NCI-H1092 (cell line): ENCODE measurements at places on chromosomes 5 and 9.

DNA sequence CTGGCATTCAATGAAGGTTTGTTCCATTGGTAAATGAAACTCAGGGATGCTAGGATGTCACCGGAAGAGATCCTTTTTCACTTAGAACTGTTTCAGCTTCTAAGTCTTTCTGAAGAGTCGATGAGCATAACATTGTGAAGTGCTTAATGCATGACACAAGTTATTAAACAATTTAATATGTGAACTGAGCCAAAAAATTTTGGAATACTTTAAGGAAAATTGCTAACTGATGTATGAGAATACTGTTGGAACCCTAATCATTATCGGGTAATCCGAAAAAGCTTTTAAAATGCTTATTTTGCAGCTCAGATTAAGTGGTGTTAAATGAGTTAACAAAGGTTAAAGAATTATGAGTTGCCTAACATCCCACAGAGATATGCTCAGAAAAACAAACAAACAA, 34.9 kb downstream of the DMRT2 start:
- DNase-seq, result no peak

- DNase-seq, result no peak
Measured at GRCh38 chr5:73950441-73950873, 324.5 kb downstream of the ARHGEF28 start.

- no peak for DNase-seq
Measured at GRCh38 chr5:59829386-59829785, 64.1 kb downstream of the PDE4D start.

DNA sequence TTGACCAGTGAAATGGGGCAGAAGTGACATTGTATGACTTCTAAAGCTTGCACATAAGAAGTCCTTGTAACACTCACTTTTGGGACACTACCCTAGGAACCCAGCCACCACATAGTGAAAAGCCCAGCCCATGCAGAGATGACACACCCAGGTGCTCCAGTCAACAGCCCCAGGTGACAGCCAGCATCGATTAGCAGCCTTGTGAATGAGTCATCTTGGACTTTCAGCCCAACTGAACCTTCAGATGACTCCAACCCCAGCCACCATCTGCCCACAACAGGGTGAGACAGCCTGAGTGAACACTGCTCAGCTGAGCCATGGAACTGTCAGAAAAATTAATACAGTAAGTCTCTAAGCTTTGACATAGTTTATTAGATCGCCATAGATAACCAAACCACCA, 458.6 kb downstream of the ZSWIM6 start:
- DNase-seq, result no peak

DNA sequence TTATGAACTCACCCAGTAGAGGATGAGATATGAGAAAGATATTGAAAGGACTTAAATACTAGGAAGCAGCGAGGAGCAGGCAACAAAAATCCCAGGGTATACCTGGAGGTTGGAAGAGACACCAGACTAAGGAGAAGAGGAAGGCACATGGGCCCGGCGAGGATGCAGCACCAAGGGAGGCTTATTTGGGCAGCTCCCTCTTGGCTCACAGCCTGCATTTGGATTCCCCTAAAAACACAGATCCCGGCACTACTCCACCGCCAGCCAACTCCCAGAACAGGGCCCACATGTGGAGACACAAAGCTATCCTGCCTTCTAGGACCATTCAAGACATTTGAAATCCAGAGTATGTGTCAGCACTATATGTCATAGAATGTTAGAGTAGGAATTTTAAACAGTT, 199.8 kb upstream of the FBXL7 start:
- no peak for DNase-seq

- no peak for DNase-seq
Measured at GRCh38 chr5:170353961-170354360, 35.2 kb downstream of the KCNMB1 start.

DNA sequence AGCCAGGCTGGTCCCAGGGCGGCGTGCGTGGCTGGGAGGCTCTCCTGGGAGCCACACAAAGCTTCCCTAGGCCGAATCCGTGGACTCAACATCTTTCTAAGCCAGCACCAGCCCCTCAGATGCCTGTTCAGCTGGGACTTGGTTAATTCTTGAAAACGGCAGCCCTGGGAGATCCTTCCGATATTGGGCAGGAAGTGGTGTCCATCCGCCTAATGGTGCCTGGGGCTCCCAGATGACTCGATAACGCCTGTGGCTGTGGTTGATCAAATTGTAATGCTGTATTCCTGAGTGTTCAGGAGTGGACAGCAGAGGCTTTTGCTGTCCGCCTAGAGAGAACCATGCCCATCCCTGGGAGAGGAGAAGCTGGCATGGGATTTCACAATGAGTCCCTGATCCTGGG, 14.1 kb downstream of the KCNT1 start:
- no peak for DNase-seq

DNA sequence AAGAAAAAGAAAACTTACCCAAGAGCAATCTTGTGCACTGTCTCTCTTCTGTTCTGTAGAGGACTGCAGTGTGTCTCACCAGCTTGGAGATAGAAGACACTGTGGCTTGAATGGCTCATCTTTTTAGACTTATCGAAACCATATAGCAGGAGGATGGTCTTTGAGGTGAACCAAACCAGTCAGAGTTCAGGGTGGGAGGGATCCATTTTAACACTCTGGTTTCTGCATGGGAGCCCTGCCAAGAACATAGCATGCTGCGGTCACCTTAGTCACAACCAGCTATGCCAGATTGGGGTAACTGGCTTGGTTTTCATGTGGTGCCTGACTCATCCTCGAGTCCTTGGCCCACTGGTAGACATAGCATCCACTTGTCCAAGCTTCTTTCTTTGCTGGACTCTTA, 135.1 kb downstream of the PAPPA start:
- DNase-seq, result no peak

- no peak for DNase-seq
Measured at GRCh38 chr5:56207537-56207936, 25.6 kb downstream of the ANKRD55 start.

- no peak for DNase-seq
Measured at GRCh38 chr9:114619191-114619761, 8.2 kb downstream of the TMEM268 start.

DNA sequence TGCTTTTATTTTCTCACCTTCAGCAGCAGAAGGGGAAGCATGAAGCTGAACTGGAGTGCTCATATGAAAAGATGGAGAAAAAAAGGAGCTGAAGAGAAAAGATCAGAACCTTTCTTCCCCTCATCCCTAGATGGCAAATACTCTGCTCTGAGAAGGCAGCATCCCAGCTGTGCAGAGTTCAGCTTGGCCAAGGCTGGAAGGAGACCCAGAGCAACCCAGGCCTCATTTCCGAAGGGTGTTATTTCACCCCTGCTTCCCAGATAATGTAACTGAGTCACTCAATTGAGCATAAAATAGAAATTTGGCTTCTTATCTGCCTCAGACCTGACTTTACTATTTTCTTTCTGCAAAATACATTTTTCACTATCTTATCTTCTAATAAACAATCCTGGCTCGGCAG, 489.9 kb upstream of the BRINP1 start:
- DNase-seq, result no peak
